ENCODE measurements at places on chromosomes 11 and 22.
A peak's percentile ranks its signal among the peaks of the same experiment; 100 is the strongest.

- peak; percentile 80 for DNase-seq
These were observed at the start of gene LMF2 for GRCh38 chr22:50507421-50507990. Gene LMF2, minus strand, starts transcription at chr22:50507702. Its CDS starts 27 bp downstream, at chr22:50507675.

- no peak for DNase-seq
These were observed 142.9 kb downstream of the SNX19 start for GRCh38 chr11:130773244-130773820.

DNA sequence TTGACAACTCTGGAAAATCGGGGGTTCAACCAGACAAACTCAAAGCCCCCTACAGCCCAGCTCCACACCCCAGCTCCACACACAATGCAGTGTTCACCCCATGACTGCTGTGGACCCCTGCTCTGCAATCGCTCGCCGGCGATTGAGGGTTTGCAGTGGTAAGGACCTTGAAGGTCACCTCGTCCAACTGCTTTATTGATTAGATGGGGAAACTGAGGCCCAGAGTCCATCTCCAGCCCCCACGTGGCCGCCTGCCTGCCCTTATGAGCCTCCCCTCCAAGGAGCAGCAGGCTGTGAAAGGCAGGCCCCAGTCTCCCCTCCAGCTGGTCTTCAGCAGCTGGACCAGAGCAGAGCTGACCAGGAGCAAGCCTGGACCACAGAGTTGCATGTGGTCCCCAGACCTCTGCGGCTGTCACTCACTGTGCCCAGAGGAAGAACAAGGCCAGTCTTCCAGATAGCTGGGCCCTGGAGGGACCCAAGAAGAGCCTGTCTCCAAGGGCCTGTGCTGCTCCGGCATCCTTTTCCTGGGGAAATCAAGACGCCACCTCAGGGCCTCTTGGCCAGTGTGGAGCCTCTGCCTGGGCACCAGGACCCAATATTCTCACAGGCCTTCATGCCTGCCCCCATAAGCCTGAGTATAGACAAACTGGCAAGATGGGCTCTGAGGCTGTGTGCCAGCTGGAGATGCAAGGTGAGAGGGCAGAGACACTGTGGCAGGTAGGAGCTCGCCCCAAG is 8.8 kb upstream of the LINC01488 start:
- DNase-seq = no peak

DNA sequence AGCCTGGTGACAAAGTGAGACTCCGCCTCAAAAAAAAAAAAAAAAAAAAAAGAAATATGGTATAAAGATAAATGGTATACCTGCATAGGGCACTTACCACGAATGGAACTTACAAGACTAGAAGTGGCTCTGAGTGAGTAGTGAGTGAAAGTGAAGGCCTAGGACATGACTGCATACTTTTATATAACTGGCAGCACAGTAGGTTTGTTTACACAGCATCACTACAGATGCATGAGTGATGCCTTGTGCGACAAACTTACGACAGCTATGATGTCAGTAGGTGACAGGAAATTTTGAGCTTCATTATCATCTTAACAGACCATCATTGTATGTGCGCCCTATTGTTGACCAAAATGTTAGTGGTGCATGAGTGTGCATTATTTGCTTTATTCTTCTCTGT is 17.7 kb downstream of the XRCC6 start:
- no peak for DNase-seq

DNA sequence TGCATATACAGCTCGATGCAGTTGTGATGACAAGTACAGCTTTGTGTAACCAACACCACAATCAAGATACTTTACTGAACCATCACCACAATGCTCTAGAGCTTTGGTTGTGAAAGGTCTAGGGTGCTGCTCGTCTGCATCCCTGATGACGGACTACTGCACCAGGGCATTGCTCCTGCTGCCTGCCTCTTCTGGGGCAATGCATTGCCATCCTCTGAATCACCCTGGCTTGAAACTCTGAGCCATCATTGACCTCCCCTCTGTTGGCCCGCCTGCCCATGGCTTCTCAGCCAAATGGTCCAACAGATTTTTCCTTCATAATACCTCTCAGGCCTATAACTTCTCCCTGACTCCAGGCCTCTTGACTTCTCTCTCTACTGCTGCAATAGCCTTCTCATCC is 77.4 kb upstream of the CSNK2A3 start:
- no peak for DNase-seq

- no peak for DNase-seq
These were observed 12.5 kb upstream of the PTS start for GRCh38 chr11:112213753-112214152.

GRCh38 chr11:1437500-1437899 is 47.8 kb downstream of the BRSK2 start:
- no peak for DNase-seq

DNA sequence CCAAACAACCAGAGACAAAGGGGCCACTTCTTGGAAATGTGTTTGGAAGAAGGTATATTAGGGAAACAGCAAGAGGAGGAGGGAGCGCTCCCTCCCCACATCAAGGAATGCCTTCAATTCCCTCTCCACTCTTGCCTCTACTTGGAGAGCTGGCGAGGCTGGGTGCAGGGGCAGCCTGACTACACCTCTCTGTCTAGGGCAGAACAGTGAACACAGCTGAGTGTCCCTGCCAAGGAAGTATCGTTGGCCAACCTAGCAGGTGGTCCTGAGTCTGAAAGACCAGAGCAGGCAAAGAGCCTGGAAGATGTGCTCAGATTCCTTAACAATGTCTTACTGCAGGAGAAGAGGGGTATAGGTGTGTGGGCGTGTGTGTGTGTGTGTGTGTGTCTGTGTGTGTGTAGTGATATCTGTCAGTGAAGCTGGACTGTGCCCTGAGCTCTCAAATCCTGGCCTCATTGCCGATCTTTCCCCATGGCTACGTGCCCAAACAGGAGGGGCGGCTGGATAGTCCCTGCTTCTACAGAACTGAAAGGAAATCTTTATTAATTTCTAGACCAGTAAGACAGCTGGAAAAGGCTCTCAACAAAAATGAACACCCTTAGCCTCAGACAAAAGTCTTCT is 46.8 kb downstream of the PAMR1 start:
- DNase-seq = no peak

- no peak for DNase-seq
These were observed 554.6 kb downstream of the OPCML start for GRCh38 chr11:132977746-132978145.

DNA sequence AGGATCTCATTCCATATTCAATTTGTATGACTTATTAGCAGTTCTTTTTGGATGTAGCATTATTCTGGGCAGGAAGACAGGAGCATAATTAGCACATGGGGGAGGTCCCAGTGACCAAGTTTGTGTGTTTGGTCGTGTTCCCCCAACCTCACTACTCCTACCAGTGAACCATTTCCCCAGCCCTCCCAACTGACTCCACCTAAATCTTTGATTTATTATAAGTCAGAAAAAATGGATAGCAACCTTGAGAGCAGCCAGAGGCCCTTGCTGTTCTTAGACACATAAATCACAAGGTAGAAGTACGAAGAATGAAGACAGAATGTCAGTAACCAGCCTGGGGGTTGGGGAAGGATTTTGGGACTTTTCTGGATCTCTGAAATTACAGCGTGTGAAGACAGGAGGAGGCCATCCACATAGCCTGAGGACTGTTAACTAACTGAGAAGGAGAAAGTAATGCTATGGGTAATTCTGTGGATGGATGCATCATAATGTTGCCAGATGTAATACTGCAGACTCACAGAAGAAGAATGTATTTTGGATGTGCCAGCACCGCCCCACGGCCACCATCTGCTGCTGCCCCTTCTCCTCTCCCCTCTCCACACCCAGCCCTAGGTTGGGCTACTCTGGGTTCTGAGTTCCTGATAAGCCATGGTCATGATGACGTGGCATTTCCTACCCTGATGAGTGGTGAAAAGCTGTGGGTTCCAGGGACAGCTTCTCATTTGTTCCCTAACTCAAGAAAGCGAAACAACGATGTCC is 124.3 kb upstream of the TTC12 start:
- no peak for DNase-seq

DNA sequence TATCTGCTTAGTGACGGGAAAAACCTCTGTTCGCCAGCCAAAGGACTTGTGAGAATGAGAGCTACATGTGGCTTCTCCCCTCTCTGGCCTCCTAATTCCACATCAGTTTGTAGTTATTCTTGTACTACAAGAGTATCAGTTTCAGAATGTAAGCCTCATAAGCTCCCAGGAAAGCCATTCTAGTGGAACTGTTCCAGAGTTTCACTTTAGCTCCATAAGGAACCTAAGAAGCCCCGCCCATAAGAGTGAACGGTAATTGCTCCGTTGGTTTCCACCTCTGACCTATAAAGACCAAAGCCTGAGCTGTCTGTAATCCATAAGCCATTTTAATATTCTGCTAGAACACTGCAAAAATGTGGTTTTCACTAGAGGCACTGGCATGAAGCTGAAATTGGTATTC is 53.0 kb downstream of the SIK3 start:
- no peak for DNase-seq
